Skin of body (tissue), 3 donors: ENCODE measurements at places on chromosomes 6 and 20. TPM values are rescaled to one million over a fixed set of nuclear protein-coding genes. Genes with fewer than 3 reads are reported as not detected.

- no peak for DNase-seq
Measured at GRCh38 chr6:24053057-24053456, 73.0 kb upstream of the NRSN1 start.

- peak; percentile 24 for DNase-seq
Measured at GRCh38 chr6:37060195-37060559, 54.7 kb downstream of the FGD2 start.

GRCh38 chr20:39036851-39037250, 74.7 kb downstream of the DHX35 start:
- DNase-seq = no peak

DNA sequence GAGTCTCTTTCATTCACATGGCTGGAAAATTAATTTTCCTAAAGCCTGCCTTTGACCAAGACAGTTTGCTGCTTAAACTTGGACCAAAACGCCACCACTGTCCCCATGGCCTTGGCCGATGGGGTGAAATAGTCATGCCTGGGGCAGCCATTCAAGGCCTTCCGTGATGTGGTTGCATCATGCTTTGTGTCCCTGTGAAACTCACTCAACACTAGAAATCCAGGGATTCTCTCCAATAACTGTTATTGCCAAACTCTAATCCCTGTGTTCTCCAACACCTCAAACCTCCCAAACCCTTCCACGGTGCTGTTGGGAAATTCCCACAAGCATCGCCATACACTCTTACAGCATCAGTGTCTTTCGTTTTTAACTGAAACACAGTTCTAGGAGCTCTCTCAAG, 1.4 kb upstream of the TXNDC5 start:
- no peak for DNase-seq

DNA sequence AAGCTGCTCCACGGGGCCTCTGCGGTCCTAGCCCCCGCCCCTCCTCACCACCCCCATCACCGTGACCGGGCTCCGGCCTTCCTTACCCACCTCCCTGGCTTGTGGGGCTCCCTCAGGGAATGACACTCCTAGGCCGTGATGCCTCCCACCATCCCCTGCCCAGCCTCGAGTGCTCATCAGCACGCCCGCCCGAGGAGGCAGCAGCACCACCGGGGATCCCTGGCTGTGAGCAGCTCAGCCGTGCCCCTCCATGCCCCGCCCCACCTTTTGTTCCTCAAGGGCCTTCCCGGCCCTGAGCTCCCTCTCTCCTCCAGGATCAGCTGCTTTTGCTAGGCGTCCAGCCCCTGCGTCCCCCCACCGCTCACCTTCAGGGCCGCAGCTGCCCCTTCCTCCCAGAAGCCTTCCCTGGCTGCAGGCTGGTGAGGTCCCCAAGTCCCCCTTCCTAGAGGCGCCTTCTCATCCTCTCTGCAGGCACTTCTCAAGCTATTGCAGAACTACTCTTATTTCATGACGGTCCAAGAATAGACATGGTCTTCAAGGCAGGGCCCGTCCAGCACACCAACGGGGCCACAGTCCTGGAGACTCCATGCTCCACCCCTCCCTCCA, 3.0 kb downstream of the FNDC11 start:
- no peak for DNase-seq

- DNase-seq = no peak
Measured at GRCh38 chr6:121305957-121306607, 28.2 kb downstream of the TBC1D32 start.

- DNase-seq = no peak
Measured at GRCh38 chr6:148414092-148414489, 71.5 kb downstream of the SASH1 start.

- no peak for DNase-seq
Measured at GRCh38 chr20:47232518-47232917, 124.0 kb downstream of the ZMYND8 start.

DNA sequence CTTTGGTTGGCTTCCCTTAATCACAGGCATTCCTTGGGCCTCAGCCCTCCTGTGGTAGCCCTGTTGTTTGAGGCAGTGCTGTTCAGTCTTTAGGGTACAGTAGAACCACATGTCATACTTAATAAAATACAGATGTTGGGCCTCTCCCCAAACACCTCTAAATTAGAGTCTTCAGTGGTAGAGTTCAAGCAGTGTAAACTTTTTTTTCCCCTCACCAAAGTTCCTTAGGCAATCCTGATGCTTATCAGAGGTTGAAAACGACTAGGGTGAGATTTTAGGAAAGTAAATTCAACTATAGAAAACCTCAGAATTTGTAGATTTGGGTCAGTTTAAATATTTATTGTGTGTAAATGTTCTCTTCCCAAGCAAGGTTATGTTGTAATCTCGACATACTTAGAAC, 44.6 kb downstream of the BLTP3A start:
- no peak for DNase-seq

- no peak for DNase-seq
Measured at GRCh38 chr6:145539831-145540230, 195.5 kb downstream of the EPM2A start.

DNA sequence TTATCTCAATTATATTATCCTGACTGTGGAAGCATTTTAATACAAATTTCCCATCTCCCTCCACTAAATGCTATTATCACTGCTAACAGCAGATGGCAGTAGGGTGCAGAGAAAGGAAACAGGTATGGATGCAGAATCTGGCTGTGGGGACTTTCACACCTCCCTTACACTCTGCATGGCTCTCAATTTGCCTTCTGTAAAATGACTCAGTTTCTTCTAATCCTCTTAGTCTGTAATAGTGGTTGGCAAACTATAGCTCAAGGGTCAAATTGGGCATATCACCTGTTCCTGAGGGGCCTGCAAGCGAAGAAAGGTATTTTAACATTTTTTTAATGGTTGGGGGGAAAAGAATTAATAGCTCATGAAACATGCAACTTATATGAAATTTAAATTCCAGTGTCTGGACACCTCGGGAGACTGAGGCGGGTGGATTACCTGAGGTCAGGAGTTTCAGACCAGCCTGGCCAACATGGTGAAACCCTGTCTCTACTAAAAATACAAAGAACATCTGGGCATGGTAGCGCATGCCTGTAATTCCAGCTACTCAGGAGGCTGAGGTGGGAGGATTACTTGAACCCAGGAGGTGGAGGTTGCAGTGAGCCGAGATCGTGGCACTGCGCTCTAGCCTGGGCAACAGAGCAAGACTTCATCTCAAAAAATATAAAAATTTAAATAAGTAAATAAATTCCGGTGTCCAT, 83.5 kb downstream of the ZMYND8 start:
- DNase-seq = peak; percentile 78

GRCh38 chr6:163231356-163232014, 183.0 kb upstream of the QKI start:
- no peak for DNase-seq

The SEL1L2 gene
- total RNA-seq = not detected
